ENCODE measurements at places on chromosomes 5 and 9. TPM values are rescaled to one million over a fixed set of nuclear protein-coding genes. Genes with fewer than 3 reads are reported as not detected.

The FAM81B gene
- total RNA-seq = not detected

The ENC1 gene
- 1.6 TPM for total RNA-seq

The MARVELD2 gene
- total RNA-seq = 0.17 TPM

The SLCO4C1 gene
- 0.95 TPM for total RNA-seq

The ANKDD1B gene
- 0.39 TPM for total RNA-seq

The SOX30 gene
- total RNA-seq = 0.12 TPM

The TRIM36 gene
- total RNA-seq = 0.39 TPM

The GPR151 gene
- not detected for total RNA-seq

The ZNF483 gene
- 4.7 TPM for total RNA-seq

The PRDM9 gene
- not detected for total RNA-seq

The PCDHB10 gene
- total RNA-seq = not detected

All from T-helper 1 cell treated with Interleukin-12 subunit alpha and Interleukin-12 subunit beta and Interleukin-4 antibody, amounts not matched to agents 30 ng/mL and 1 ng/mL, for 36 hours (primary cell).